ENCODE measurements at places on chromosomes 6 and 20.

GRCh38 chr20:46237227-46237626 is 71.1 kb downstream of the CDH22 start:
- no peak for DNase-seq

DNA sequence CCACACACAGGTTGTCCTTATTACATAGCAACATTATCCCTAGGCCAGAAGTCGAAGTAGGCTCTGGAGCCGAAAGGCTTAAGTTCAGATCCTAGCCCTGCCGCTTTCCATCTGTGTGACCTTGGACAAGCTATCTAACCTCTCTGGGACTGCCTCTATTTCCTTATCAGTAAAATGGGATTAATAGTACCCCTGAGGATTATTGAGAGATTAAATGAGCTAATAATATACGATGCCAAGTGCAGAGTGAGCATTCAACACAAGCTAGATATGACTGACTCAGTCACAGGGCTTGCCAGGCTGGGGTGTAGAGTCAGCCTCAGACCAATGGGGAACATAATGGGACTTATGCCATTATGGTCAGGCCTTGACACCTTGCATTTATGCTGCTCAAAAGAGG is 8.9 kb upstream of the SPATA2 start:
- DNase-seq = no peak

DNA sequence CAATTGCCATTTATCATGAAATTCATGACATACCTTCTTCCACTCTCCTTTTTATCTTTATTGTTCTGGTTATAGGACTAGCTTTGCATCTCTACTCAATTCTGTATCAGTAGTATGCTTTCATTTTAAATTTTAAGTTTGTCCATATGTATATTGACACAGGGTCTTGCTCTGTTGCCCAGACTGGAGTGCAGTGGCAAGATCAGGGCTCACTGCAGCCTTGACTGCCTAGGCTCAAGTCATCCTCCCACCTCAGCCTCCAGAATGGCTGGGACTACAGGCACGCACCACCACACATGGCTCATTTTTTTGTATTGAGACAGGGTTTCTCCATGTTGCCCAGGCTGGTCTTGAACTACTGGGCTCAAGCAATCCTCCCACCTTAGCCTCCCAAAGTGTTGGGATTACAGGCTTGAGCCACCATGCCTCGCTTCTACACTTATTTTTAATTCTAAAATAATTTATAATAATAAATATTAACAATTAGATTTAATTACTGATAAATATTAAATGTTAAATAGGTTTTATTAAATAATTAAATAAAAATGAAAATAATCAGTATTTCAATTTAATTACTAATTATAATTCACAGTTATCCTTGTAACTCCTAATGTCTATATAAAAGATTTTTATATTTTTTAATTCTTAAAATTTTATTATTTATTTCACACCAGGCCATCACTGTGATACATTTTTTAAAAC is 27.7 kb downstream of the TRIM38 start:
- DNase-seq = no peak

GRCh38 chr6:29680904-29681303 is at the start of gene ZFP57:
ZFP57 (minus strand) TSS chr6:29681152; CDS start chr6:29677003, 4,149 bp downstream.
- no peak for DNase-seq

- no peak for DNase-seq
Observed at GRCh38 chr6:39380837-39381549, 58.5 kb upstream of the KCNK16 start.

DNA sequence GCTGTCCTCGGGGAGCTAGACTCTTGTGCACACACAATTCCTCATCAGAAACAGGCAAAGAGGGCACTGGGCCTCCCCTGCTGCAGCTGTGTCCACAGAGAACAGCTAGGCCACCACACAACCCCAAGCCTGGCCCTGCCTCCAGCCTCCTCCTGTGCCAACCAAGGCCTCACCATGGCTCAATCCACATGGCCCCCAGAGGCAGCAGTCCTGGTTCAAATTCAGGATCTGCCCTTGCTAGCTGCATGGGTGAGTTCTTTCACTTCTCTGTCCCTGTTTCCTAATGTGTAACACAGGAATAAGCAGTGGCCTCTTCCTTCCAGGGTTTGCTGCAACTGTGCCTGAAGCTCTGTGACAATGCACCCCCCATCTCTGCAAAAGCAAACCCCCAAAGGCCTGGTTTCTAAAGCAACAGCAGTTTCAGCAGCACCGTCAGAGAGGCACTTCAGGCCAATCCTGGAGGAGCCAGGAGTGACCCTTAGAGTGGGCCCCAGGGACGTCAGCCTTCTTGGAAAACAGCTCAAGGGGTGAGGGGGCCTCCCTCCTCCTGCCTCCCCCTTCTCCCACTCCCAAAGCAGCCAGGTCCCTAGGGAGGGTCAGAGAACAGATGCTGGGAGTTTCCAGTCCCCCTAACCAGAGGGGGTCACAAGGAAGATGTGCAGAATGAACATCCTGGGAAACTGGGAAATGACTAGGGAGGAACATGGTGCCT is 2.2 kb downstream of the ADISSP start:
- DNase-seq = no peak

GRCh38 chr6:19669206-19669605 is 168.0 kb upstream of the ID4 start:
- DNase-seq = no peak

DNA sequence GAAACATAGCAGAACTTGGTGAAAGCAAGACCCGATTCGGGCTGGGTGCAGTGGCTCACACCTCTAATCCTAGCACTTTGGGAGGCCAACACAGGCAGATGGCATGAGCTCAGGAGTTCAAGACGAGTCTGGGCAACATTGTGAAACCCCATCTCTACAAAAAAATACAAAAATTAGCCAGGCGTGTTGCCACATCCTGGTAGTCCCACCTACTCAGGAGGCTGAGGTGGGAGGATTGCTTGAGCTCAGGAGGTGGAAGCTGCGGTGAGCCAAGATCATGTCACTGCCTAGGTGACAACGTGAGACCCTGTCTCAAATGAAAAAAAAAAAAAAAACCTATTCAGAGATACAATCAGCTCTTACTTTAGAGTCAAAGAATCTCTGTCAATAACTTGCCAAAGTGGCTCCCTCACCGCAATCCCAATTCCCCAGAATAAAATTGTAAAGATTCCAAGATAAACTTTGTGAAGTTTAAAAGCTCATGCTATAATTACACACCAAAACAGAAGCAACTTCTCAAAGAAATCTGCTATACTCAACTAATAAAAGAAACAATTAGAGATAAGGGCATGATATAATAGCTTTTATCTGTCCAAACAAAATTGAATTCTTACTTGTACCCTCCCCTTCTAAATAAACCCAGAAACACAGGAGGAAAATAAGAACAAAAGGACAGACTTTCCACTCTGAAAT is 33.6 kb downstream of the CDK19 start:
- DNase-seq = no peak

DNA sequence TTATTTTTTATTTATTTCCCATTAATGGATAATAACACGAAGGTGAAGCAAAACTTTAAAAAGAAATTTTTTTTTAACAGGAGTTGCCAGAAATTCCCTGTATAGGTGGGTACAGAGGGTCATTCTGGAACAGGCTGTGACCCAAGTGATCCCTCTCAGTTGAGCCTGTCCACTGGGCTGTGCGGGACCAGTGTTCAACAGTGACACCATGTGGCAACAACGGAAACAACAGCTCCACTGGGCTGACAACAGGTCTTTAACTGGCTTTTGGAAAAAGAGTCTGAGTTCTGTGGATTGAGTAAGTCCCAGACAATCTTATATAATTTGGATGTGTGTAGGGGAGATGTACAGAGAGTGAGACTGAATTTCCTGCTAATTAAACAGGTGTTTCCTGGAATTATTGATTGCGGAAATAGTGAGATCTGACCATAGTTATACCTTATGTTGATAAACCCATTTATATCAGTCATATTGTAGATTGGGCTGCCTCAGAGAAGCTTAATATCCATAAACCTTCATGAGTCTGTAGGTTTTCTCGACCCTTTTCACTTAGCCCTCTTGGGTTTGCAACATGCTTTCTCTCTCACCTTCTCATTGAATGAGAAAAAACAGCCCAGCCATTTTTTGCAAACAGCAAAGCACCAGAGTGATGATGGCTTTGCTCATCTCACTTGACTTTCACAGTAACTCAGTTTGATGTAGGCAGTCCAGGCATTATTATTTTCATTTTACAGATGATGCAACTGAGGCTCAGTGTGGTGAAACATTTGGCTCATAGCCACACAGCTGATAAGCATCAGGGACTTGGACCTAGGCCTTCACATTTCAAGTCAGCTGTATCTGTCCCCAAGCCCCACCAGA is 17.5 kb downstream of the KIAA1755 start:
- DNase-seq = no peak

- DNase-seq = no peak
Observed at GRCh38 chr6:3913077-3913957, 64.1 kb downstream of the FAM50B start.

- DNase-seq = no peak
Observed at GRCh38 chr20:64254571-64255360, 782 bp upstream of the PCMTD2 start.

GRCh38 chr6:95517004-95517403 is 60.3 kb upstream of the MANEA start:
- no peak for DNase-seq

DNA sequence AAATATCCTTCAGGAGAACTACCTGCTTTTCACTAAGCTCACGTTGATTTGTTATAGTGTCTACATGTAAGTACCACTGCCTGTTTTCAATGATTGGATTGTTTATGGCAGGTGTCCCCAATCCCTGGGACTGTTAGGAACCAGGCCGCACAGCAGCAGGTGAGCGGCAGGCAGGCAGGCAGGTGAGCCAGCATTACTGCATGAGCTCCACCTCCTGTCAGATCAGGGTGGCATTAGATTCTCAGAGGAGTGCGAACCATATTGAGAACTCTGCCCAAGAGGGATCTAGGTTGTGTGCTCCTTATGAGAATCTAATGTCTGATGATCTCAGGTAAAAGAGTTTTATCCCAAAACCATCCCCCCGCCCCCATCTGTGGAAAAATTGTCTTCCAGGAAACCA is 303.3 kb downstream of the EYA4 start:
- DNase-seq = no peak

DNA sequence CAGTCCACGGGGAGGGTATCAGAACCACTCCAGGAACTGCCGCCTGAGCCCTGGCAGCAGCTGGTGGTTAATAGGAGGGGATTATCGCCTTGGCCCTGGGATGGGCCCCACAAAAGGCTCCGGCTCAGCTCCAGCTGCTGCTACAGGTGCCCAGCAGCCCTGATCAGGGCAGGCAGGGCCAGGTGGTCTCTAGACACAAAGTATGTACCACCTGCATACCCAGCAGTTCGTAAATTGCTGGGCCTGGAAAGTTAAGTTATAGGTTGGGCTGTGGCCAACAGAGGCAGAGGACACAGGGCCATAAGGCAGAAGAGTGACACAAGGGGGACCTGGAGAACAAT is 35.1 kb downstream of the RRBP1 start:
- no peak for DNase-seq

- DNase-seq = no peak
Observed at GRCh38 chr6:43921039-43921438, 151.0 kb downstream of the VEGFA start.

DNA sequence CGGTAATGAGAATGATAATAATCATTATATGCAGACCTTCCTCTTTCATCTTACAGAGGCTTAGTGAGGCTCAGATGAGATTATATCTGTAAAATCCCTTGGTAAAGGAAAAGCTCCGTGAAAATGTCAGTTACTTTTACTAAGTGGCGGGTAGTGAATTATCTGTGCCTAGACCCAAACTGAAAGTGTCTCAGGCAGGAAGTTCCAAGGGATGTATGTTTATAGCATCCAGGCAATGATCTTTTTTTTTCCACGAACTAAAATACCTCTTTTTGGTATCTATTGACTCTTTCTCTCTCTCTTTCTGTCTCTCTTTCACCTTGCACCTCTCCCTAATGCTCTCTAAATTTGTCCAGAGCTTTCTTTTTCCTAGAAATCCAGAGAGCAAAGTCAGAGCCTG is 5.0 kb downstream of the TCF21 start:
- no peak for DNase-seq

- DNase-seq = no peak
Observed at GRCh38 chr6:68740828-68741500, 105.9 kb downstream of the ADGRB3 start.

DNA sequence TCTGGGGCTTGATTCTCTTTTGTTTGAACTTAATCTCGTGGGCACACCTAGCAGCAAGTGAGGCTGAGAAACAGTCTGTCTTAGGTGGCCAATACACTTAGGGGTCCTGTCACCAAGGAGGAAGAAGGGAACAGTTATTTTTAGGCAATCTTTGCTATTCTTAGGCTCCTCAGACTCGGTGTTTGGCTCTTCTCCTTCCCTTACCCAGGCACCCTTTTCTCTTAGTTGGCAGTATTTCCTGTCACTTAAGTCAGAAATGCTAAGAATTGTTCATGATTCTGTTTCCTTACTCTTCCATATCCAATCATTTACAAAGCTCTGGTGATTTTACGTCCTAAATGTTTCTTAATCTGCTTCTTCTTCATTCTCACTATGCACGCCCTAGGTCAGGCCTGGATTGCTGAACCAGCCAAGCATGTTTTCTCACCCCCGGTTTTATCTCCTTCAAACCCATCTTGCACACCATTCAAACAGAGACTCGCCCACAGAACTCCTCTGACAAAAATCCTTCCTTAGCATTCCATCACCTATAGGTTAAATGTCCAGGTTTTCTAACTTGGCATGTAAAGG is 45.2 kb upstream of the TMEM217 start:
- DNase-seq = no peak

GRCh38 chr20:37185686-37186085 is 6.3 kb upstream of the MROH8 start:
- no peak for DNase-seq

DNA sequence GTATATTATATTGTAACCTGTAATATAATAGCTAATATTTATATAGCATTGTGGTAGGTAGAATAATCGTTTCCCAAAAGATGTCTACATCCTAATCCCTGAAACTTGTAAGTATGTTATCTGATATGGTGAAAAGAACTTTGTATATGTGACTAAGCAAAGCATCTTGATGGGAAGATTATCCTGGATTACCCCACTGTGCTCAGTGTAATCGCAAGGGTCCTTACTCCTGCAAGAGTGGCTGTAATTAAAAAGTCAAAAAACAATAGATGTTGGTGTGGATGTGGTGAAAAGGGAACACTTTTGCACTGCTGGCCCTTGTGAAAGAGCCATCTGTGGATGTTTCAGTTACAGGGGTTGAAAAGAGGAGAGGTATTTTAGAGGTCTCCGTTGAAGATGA is 95.2 kb downstream of the EDN1 start:
- no peak for DNase-seq

DNA sequence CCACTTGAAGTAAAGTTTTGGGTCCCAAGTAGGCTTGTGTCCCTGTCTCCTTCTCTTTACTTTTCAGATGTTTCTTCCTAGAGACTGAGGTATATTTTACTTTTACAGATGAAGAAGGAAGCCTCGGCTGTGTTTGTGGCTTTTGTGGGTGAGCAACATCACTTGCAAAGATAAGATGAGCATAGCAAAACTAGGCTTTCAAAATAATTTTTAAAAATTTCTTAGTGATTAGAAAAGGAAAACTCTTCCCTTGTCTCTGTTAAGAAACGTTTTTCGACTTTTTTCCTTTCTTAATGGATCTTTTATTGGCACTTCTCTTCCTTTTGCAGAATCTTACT is 7.6 kb downstream of the PTPN1 start:
- DNase-seq = no peak

DNA sequence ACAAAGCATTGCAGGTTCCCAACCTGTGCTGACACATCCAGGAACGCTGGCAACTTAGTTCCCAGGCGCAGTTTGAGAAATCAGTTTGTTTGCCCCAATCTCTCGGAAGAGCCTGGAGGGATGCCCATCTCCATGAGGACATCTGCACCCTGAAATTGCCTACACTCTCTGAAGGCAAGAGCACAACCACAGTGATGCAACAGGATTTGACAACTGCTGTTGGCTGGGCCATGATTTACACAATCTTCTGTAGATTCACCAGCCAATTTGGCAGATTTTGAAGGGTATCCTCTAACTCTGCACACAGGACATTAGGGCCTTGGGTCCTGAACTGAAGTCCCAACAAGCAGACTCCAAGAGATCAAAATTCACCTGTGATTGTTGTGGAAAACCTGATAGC is 3.4 kb downstream of the APMAP start:
- no peak for DNase-seq
